ENCODE measurements at places on chromosomes 11 and 22. TPM values are rescaled to one million over a fixed set of nuclear protein-coding genes. Genes with fewer than 3 reads are reported as not detected.

The PARVG gene
- not detected for total RNA-seq

The MS4A6A gene
- total RNA-seq, result 2.3 TPM

The CDPF1 gene
- total RNA-seq, result 13.8 TPM

The OR4D5 gene
- total RNA-seq, result not detected

The IL18 gene
- total RNA-seq, result 15.5 TPM

The DRICH1 gene
- total RNA-seq, result not detected

The FGF3 gene
- total RNA-seq, result not detected

The FGF4 gene
- not detected for total RNA-seq

The P2RY6 gene
- total RNA-seq, result 4.5 TPM

The PAK1 gene
- 32.7 TPM for total RNA-seq

The ELFN2 gene
- 0.96 TPM for total RNA-seq
